Uterus (tissue), 4 donors: ENCODE measurements at places on chromosomes 7 and 10. TPM values are rescaled to one million over a fixed set of nuclear protein-coding genes. Genes with fewer than 3 reads are reported as not detected.

DNA sequence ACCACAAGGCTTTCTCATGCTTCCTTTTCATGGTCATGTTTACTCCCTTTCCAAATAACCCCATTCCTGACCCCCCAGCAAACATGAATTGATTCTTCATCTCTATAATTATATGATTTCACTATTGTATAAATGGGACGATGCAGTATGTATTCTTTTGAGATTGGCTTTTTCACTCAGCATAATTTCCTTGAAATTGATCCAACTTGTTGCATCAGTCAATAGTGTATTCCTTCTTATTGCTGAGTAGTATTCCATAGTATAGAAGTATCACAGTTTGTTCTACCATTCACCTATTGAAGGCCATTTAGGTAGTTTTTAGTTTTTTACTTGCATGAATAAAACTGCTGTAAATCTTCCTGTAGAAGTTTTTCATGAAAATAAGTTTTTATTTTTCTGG lies 264.7 kb downstream of the BAMBI start:
- no peak for DNase-seq

Gene PTPRN2
- total RNA-seq: 2.8 TPM

GRCh38 chr7:44196450-44196872 lies 4.3 kb upstream of the YKT6 start:
- DNase-seq: no peak

- DNase-seq: no peak
These were observed 5.8 kb upstream of the KCNH2 start for GRCh38 chr7:150983893-150984368.

DNA sequence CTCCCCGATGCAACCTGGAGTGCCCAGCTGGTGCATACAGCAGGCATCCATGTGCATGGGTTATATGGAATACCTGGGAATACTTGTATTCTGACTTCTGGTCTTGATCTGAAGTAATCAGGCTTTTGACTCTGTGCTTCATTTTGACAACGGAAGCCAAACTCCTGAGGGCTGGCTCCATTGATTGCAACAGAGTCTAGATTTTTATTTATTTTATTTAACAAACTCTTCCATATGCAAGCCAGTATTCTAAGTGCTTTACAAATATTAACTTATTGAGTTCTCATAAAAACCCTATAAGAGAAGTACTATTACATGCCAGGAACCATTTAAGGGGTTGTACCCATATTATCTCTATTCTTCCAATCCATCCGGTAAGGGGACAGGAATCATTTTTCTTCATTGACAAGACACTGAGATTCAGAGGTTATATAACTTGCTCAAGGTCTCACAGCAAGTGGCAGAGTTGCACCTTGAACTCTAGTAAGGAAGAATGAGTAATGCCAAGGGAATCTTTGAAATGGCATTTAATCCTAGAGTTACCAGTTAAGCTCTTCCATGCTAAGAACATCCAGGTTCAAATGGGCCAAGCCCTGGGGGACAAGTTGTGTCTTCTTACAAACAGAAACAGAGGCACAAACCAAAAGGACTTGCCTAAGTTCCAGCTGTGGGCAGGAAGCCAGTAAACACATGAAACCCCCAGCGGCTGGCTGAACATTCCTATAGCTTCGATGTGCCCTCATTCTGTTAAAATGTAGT lies 241.0 kb downstream of the WDR11 start:
- DNase-seq: no peak

DNA sequence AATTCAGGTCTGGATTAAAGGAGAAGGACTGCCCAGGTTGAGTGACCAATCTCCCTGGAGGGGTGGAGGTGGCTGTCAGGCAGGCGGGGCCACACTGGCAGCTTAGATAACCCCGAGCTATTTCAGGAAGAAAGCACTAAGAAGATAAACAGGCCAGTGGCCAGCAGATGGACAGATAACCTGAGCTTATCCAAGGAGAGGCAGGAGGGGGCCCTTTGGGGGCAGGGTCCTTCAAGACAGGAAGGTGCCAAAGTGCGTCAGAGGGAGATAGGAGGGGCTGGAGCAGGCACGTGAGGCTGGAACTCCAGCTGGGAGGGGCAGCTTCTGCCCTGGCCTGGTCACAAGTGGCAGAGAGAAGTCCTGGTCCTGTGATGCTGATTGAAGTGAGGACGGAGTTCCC lies 29.8 kb upstream of the PODXL start:
- peak; percentile 43 for DNase-seq

- DNase-seq: no peak
These were observed 233.1 kb downstream of the BMPER start for GRCh38 chr7:34138483-34138882.

DNA sequence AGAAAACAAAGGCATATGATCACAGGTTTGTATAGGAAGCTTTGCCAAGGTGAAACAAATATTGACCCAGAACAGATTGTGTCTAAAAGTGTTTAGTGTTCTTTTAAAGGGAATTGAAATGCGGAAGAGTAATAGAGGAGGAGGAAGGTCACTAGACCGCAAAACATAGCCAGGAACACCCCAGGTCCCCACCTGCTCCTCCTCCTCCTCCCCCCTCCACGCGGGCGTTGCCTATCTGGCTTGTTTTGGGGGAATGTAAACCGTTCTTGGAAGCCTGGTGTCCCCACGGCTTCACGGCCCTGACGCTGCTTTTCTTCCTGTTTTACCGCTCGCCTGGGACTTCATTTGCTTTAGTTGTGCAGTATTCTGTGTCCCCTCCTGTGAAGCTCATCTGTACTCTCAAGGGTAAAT lies 81.0 kb upstream of the PFKP start:
- no peak for DNase-seq

GRCh38 chr7:5656233-5656632 lies 125.2 kb downstream of the RNF216 start:
- no peak for DNase-seq

DNA sequence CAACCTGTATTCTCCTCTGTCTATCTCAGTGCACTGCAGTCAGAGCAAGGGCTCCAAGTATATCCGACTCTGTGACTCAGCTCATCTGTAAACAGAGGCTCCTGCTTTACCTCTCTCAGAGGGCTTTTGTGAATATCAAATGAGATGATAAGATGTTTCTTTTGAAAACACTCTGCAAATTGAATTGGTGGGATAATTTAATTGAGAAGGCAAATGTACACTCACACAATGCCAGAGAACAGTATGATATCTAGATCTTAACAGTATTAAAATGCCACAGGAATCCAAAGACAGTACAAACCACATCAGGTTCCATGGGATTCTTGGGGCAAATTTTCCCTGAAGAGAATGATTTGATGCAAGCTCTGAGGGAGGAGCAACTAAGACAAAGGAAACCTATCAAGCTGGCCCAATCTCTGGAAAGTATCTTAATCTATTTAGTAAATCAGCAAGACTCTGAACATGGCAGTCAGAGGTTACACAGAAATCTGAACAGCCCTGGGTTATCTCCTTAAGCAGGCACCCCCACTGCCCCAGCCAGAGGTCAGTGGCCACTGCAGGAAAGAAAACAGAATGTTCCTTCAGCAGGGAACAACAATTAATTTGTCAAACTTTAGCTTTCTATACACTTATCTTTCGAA lies 45.9 kb downstream of the DOCK4 start:
- DNase-seq: peak; percentile 24

DNA sequence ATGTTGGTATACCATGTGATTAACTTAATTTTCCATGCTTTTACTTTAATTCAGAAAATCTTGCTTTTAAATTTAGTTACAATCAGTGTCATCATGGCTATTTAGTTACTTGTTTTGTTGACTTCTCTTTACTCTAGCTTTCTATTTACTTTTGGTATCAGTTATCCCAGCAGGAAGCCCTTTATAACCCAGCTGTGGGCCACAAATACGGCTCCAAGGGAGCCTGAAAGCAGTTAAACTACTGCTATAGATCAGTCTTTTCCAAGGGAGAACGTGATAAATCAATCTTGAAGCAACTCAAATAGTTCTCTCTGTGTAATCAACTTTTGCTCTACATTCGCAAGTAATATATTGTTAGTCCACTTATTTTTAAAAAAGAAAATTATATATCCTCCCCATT lies 287.4 kb downstream of the CACNA2D1 start:
- no peak for DNase-seq

DNA sequence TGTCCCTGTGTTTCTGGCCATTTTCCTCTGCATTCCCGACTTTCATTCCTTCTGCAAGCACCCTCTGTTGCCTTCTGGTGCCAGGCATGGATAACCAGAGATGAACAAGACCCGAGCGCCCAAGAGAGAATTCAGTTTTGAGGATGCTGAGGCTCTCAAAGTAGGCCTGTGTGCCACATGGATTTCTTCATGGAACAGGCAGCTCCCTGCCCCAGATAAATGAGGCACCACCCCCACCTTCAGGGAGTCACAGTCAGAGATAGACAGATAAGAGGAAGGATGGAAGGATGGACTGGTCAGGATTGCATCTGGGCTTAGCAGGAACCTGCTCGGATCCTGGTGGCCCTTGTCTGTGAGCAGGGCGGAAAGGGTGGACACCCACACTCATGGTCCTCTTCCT lies 49.4 kb downstream of the ADCYAP1R1 start:
- no peak for DNase-seq

Gene SKIDA1
- 0.26 TPM for total RNA-seq

- DNase-seq: no peak
These were observed 159.7 kb downstream of the CELF2 start for GRCh38 chr10:11177381-11177780.

Gene SFRP4
- 64.4 TPM for total RNA-seq

Gene LAMB1
- total RNA-seq: 322 TPM

- DNase-seq: no peak
These were observed 43.3 kb upstream of the HBP1 start for GRCh38 chr7:107125475-107125874.

- no peak for DNase-seq
These were observed 287.3 kb upstream of the SP4 start for GRCh38 chr7:21140622-21141021.

DNA sequence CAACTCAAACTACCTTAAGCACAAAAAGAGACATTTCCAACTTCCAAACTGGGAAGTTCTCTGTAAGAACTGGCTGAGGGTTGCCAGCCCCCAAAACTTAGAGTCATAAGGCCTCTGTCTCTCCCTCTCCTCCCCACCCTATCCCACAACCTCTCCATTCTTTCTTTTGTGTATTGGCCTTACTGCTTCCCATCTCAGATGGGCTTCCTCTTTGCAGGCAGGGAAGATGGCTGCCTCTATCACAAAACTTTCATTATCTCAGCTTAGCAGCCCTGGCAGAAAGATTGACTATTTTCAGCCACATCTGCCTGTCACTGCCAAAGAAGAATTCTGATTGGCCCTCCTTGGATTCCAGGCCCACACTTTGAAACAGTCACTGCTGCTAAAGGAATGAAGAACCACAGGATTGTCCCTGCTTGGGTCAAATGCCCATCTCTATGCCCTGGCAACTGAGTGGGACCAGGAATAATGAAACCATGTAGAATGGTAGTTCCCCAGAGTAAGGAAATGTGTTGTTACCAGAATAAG lies 58.0 kb upstream of the PRKAR2B start:
- DNase-seq: no peak

Gene EPHA1
- total RNA-seq: 1.3 TPM

DNA sequence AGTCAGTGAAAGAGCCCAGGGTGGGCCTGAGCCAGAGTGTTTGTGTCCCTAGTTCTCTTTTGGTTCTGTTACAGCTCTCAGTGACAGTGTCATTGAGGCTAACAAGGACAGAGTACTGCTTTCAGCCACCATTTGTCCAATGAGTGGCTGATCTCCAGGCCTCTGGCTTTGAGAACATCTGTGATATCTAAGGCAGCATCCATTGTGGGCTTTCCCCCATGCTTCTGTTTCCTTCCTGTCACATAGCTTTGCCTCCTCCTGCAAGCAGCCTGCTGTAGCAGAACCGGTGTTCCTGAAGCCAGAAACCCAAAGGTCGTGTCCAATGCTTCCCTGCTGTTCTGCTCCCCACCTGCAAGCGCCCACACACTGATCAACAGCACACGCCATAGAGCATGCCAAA lies 68.4 kb downstream of the IKZF1 start:
- no peak for DNase-seq

Gene CPA1
- 3.8 TPM for total RNA-seq
